Neural crest cell (in vitro differentiated cells): ENCODE measurements at places on chromosomes 7 and 10.

DNA sequence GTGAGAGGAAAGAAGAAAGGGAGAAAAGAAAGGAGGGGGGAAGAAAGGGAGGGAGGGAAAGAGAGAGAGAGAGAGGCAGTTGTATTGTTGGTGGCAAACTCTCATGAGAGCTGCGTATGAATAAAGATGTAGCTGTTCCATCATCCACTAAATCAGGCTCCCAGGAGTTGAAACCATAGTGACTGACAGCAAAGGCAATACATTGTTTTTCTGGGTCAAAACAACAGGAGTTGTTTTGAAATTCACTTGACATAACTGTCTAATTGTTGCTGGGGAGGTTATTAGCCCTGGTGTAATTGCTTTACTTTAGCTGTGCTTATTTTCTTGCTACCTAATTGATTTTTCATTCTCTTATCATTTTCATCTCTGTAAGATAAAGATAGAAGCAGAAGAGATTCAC is 173.4 kb downstream of the NPSR1 start:
- no peaks in the 10 kb centered on the region for H3K27me3 ChIP-seq
- H3K4me1 ChIP-seq = peaks cover 4% of the 10 kb centered on the region
- DNase-seq = no peak
- H3K4me3 ChIP-seq = no peak overlapping the region
- no peak overlapping the region for H3K27ac ChIP-seq

GRCh38 chr10:47311932-47312662 is 10.2 kb upstream of the GDF2 start:
- peak; percentile 80 for DNase-seq
- H3K4me3 ChIP-seq = no peak overlapping the region
- H3K36me3 ChIP-seq = no peaks in the 10 kb centered on the region
- peaks cover 2% of the 10 kb centered on the region for H3K27me3 ChIP-seq

GRCh38 chr7:150756858-150757257 is 19.6 kb downstream of the GIMAP5 start:
- peaks cover 20% of the 10 kb centered on the region for H3K27me3 ChIP-seq
- H3K27ac ChIP-seq = no peak overlapping the region
- DNase-seq = no peak
- H3K36me3 ChIP-seq = no peaks in the 10 kb centered on the region

DNA sequence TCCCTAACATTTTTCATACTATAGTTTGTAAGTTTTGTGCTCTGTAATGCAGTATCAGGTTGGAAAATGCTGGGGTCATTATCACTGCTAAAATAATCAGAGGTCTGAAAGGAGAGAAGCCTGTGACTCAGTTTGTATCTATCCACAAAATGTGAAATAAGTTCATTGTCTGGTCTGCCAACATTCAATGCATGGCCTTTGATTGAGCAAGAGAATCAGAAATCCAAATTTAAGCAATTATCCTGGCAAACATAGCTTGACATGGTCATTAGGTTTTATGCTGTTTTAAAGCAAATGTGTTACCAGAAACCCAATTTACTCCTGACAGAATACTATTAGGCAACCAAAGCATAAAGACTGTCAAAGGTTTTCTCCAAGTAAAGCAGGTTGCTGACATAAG is 709.7 kb upstream of the SEMA3D start:
- H3K27ac ChIP-seq = no peak overlapping the region
- DNase-seq = no peak
- no peaks in the 10 kb centered on the region for H3K27me3 ChIP-seq
- H3K36me3 ChIP-seq = no peaks in the 10 kb centered on the region
- no peaks in the 10 kb centered on the region for H3K4me1 ChIP-seq
- H3K4me3 ChIP-seq = no peak overlapping the region

GRCh38 chr10:86504510-86504909 is 17.1 kb downstream of the WAPL start:
- no peaks in the 10 kb centered on the region for H3K27me3 ChIP-seq
- no peak overlapping the region for H3K4me3 ChIP-seq
- H3K4me1 ChIP-seq = no peaks in the 10 kb centered on the region
- no peak for DNase-seq
- H3K27ac ChIP-seq = no peak overlapping the region
- H3K36me3 ChIP-seq = peaks cover 14% of the 10 kb centered on the region

- DNase-seq = peak; percentile 45
- H3K27me3 ChIP-seq = peaks cover 31% of the 10 kb centered on the region
- no peaks in the 10 kb centered on the region for H3K36me3 ChIP-seq
- H3K4me3 ChIP-seq = peak within 1 kb of the TSS; percentile 89
- no peak within 1 kb of the TSS for H3K27ac ChIP-seq
Observed at GRCh38 chr10:11823122-11823988, at the start of gene PROSER2. PROSER2 (plus strand) TSS chr10:11823356; CDS start chr10:11852078, 28,722 bp downstream.

DNA sequence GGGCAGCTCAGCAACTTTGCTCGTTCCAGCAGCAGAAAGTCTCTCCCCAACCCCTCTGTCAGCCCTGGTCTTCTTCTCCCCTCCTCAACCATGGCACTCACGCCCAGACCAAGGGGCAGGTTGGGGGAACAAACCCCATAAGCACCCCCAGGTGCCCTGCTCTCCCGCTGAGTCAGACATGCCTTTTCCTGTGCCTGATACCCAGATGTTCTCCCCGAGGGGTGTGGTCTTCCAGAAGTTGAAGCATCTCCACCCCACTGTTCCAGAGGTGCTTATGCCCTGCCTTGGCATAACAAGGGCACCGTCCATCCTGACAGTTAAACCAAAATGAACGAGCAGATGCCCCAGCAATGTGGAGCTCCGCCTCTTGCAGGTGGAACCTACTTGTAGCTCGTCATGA is 67.1 kb downstream of the C10orf143 start:
- no peaks in the 10 kb centered on the region for H3K36me3 ChIP-seq
- peaks cover 22% of the 10 kb centered on the region for H3K27me3 ChIP-seq
- H3K4me3 ChIP-seq = no peak overlapping the region
- no peaks in the 10 kb centered on the region for H3K4me1 ChIP-seq

- no peak overlapping the region for H3K4me3 ChIP-seq
- H3K27ac ChIP-seq = no peak overlapping the region
- no peaks in the 10 kb centered on the region for H3K27me3 ChIP-seq
- no peaks in the 10 kb centered on the region for H3K36me3 ChIP-seq
- no peak for DNase-seq
Observed at GRCh38 chr10:107952649-107953556, 788.4 kb upstream of the SORCS1 start.

- no peak overlapping the region for H3K27ac ChIP-seq
- H3K36me3 ChIP-seq = peaks cover 4% of the 10 kb centered on the region
- H3K27me3 ChIP-seq = no peaks in the 10 kb centered on the region
- H3K4me3 ChIP-seq = no peak overlapping the region
- no peak for DNase-seq
- peaks cover 30% of the 10 kb centered on the region for H3K4me1 ChIP-seq
Observed at GRCh38 chr7:4225881-4226523, 456.1 kb upstream of the FOXK1 start.

DNA sequence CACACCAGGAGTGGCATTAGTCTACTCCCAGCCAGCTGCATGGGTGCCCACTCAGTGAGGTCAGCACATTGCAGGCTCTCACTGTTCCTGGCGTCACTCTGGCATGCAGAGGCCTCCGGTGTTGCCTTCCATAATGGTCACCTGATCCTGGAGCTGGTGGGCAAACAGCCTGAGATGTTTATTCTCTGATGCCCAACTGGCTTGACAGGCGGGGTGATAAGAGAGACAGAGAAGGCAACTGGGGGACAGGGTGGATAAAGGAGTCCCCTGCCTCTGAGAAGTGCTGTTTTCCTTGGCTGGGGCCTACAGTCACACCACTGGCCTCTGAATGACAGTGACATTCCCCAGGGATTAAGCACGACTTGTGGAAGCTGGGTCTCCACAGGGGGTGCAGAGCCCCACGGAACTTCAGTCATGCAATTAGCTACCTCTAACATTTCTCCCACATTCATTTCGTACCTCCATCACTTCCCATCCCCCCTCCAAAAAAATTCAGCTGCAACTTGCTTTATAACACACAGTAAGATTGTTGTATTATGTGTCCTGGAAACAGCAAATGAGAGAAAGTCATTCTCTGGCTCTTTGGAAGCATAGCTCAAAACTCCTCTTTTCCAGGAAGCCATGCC is 7.1 kb upstream of the RBM20 start:
- H3K4me1 ChIP-seq = peaks cover 23% of the 10 kb centered on the region
- peaks cover 40% of the 10 kb centered on the region for H3K27me3 ChIP-seq
- H3K4me3 ChIP-seq = no peak overlapping the region

DNA sequence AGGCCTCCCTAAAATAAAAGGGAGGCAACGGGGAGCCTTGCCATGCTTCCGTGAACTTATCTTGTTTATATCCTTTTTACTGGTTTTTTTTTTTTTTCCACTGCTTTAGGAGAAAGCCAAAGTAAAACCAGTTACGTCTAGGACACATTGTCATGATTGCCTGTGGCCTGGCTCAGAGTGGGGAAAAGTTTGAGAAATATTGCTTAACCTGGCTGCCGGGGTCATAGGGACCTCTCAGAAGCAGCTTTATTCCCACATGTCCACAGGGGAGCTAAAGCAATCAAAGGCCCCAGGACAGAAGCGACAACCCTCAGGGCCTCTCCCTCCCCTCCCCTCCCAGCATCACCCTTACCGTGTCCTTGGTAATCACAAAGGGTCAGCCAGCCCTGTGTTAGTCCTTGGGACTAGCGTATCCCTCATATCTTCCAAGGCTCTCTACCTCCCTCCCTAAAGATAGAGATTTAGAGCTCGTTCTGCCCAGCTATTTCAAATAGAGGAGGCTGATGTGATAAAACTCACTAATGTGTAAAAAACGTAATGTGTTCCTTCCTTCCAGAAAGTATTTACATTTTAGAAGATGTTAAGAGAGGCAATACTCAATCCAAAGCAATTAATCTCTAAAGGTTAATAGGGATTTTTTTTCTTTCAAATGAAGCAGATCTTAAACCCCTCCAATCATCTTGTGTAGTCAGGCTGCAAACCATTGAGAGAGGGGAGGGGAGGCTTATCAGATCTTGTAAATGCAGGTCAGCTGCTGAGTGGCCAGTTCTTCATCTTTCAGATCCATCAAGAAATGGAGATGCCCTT is 64.8 kb upstream of the PRKAR2B start:
- peaks cover 13% of the 10 kb centered on the region for H3K4me1 ChIP-seq
- no peak overlapping the region for H3K27ac ChIP-seq
- no peaks in the 10 kb centered on the region for H3K27me3 ChIP-seq
- H3K36me3 ChIP-seq = no peaks in the 10 kb centered on the region
- no peak for DNase-seq

DNA sequence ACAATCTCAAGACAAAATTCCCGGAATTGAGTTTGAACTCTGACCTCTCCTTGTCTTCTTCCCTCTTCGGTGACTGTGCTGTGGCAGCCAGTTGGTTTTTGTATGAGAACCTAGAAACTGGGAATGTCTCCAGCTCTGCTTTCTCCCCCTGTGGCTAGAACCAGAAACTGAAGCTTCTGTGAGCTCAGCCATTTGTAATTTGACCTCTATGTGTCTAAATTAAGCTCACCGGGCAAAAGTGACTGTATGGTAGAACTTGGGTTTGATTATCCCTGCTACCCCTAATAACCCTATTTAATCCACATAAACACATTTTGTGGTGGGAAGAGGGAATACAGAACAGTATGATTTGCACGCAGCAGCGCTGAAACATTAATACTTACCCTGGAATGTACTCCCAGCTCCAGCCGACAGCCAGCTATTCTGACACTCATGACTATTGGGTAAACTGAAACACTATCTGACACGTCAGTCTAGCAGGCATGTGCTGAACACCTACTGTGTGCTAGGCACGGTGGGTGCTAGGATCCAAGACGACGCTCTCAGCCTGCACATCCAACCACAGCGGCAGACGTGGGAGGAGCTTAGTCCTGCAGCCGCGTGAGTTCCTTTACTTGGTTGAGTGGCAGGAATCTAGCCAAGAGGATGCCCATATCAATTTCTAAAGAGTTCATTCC is 324.8 kb downstream of the SFMBT2 start:
- H3K4me1 ChIP-seq = peaks cover 53% of the 10 kb centered on the region
- no peaks in the 10 kb centered on the region for H3K36me3 ChIP-seq
- H3K27me3 ChIP-seq = no peaks in the 10 kb centered on the region
- DNase-seq = no peak
- H3K27ac ChIP-seq = peak overlapping the region; percentile 0

DNA sequence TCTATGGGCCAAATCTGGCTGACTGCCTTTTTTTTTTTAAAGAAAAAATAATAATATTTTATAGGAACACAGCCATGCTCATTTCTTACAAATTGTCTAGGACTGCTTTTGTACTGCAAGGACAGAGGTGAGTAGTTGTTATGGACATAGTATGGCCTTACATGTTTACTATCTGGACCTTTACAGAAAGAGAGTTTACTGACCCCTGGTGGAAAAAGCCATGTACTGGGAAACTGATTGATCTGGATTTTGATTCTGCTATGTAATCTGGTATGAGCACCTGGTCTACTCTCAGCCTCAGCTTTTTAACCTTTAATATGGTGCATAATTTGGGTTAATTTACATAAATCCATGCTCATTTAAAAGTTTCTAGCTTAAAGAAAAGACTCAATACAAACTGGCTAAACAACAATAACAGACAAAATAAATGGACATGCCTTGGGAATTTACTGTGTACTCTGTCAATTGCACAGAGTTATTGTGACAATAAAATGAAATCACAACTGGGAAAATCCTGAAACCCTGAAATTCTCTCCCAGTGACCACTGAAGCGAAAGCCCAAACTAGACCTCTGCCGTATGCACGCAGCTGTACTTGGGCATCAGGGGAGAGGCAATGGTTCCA is 260.7 kb downstream of the BMPER start:
- H3K27me3 ChIP-seq = no peaks in the 10 kb centered on the region
- no peaks in the 10 kb centered on the region for H3K4me1 ChIP-seq
- no peak overlapping the region for H3K4me3 ChIP-seq

DNA sequence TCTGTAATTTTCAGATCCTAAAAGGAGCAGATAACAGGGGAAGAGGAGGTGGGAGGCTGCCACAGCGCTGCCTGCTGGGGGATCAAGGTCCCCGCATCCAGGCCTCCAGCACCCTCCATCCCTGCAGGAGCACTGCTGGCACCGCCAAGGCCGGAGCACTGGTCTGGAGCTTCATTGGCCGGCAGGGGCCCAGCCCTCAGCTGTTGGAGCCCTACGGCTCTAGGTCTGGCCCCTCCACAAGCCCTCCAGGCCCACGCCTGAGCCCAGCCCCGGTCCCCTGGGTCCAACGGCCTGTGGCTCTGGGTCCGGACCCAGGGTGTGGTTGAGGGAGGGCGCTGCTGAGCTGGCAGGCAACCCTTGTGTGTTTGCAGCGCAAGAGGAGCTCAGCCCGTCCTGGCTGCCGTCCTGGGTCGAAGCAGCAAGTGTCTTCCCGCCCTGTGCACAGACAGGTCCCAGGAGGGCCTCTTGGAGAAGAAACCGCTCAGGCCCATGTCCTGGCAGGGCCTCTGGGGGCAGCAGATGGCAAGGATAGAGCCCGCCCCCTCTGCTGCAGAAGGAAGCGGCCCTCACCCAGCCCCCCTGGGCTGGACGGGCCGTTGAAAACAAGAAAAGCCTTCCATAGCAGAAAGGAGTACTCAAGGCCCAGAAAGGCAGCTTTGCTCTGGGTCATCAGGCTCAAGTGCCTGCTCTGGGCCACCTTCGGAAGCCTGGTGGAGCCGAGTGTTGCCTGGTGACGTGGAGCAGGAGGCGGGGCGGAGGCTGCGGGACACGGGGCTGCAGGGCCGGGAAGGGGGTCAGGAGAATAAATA is 54.3 kb upstream of the TNRC18 start:
- no peaks in the 10 kb centered on the region for H3K36me3 ChIP-seq
- peak overlapping the region; percentile 88 for H3K27ac ChIP-seq
- peaks cover 12% of the 10 kb centered on the region for H3K4me1 ChIP-seq

- H3K4me3 ChIP-seq = no peak overlapping the region
- no peak overlapping the region for H3K27ac ChIP-seq
- no peaks in the 10 kb centered on the region for H3K27me3 ChIP-seq
- no peak for DNase-seq
Observed at GRCh38 chr7:3371601-3372000, 70.5 kb downstream of the SDK1 start.

- H3K4me1 ChIP-seq = peaks cover 7% of the 10 kb centered on the region
- H3K27me3 ChIP-seq = peaks cover 52% of the 10 kb centered on the region
- H3K27ac ChIP-seq = no peak overlapping the region
- no peak for DNase-seq
Observed at GRCh38 chr10:120077707-120078492, 185.4 kb downstream of the SEC23IP start.
